Hematopoietic multipotent progenitor cell treated with erythropoietin and hydrocortisone succinate and interleukin-3 and kit ligand, for 17 days (in vitro differentiated cells): ENCODE measurements at places on chromosomes 7 and 10.

- no peak for DNase-seq
These were observed 25.8 kb downstream of the AQP1 start for GRCh38 chr7:30937416-30937815.

GRCh38 chr10:132282667-132283603, 24.8 kb downstream of the STK32C start:
- DNase-seq, result no peak

DNA sequence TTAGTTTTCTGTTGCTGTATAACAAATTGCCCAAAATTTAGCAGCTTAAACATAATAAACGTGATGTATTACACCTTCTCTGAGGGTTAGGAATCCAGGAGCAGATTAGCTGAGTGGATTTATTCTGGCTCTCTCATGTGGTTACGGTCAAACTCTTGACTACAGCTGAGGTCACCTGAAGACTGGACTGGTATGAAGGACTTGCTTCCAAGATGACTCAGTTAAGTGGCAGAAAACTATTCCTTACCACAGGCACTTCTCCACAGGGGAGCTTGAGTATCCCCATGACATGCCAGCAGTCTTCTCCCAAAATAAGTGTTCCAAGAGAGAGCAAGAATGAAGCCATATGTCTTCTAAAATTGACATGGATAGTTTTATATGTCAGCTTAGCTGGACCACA, 957.2 kb upstream of the GHITM start:
- no peak for DNase-seq

- peak; percentile 51 for DNase-seq
These were observed 23.3 kb downstream of the BPGM start for GRCh38 chr7:134669845-134670373.

GRCh38 chr7:105268056-105268455, 120.7 kb downstream of the SRPK2 start:
- no peak for DNase-seq
